ENCODE measurements at places on chromosomes 11 and 22.
A peak's percentile ranks its signal among the peaks of the same experiment; 100 is the strongest.

GRCh38 chr11:122150216-122151124 is 34.5 kb upstream of the BLID start:
- no peak for DNase-seq

- DNase-seq: no peak
Measured at GRCh38 chr22:30158277-30158676, 78.0 kb downstream of the HORMAD2 start.

DNA sequence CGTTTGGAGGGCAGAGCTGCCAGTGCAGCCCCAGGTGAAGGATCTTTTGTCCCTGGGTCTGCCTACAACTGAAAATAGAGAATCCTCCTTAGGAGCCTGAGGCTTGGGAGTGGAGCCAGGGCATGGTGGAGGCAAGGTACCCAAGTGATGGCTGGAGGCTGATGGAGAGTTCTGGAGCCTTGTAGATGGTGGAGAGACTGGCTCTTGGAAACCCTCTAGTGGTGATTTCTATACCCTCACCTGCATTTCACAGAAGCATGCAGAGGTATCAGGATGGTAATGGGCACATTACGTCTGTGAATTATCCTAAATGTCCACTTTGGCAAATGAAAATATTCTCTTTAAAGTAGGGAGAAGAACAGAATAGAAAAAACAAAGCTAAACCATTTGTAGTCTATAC is 44.4 kb downstream of the INSC start:
- DNase-seq: no peak

GRCh38 chr22:27885977-27886842 is 32.8 kb downstream of the PITPNB start:
- DNase-seq: peak; percentile 58

GRCh38 chr22:19708321-19709011 is 5.8 kb upstream of the SEPTIN5 start:
- no peak for DNase-seq

GRCh38 chr11:118996926-118997626 is 862 bp upstream of the CENATAC start:
- peak; percentile 69 for DNase-seq

- no peak for DNase-seq
Measured at GRCh38 chr11:64611176-64611575, 20.2 kb downstream of the SLC22A12 start.

DNA sequence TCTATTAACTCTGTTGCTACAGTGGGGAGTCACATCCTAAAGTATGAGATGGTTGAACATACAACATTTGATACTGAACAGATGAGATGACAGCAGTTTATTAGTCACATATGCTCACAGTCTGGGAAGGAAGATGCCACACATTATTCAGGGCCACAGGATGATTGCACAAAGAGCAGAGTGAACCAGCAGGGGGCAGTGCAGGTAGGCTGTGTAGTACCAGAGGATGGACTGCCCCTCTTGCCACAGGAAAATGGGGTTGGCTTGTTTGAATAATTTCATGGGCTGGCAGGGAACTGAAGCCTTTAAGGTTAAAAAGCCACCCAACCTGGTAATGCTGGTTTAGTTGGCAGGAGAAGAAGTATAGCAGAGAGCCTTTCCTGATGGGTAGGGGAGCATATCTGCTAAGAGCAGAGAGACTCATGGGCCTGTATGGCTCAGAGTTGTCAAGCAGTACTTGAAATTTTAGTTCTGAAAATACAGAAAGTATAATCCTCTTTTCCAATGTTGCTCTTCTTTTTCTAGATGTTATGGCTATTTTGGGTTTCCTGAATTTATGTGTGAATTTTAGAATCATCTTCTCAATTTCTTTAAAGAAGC is 180.4 kb upstream of the B3GAT1 start:
- DNase-seq: peak; percentile 79

DNA sequence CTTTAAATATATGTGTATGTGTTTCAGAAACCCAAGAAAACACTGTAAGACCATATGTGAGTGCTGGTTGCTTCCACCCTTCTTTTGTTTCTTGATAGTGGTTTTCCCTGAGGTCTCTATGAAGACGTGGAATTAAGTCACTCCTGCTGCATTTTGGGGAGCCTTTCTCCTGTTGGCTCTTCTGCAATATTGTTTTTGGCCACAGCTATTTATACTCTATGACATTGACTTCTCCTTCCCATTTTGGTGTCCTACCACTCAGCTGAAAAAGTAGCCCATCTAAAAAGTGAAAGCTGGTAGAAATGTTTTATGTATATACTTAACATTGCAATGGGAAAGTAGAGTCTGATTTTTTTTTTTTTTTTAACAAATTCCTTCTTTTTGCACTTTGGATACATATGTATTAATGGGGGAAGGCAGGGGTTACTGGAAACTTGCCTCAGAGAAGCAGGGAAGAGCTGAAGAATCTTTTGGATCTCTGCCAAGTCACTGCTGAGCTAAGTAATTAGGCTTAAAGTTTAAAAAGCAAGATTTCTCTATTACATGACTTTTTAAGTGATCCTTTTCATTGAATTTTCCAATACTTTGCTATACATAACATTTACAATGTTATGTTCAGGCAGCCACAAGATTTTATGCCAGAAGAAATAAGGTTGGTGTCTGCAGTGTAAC is 1.8 kb downstream of the TTC17 start:
- no peak for DNase-seq

GRCh38 chr11:131640320-131640719 is 269.9 kb downstream of the NTM start:
- DNase-seq: no peak

DNA sequence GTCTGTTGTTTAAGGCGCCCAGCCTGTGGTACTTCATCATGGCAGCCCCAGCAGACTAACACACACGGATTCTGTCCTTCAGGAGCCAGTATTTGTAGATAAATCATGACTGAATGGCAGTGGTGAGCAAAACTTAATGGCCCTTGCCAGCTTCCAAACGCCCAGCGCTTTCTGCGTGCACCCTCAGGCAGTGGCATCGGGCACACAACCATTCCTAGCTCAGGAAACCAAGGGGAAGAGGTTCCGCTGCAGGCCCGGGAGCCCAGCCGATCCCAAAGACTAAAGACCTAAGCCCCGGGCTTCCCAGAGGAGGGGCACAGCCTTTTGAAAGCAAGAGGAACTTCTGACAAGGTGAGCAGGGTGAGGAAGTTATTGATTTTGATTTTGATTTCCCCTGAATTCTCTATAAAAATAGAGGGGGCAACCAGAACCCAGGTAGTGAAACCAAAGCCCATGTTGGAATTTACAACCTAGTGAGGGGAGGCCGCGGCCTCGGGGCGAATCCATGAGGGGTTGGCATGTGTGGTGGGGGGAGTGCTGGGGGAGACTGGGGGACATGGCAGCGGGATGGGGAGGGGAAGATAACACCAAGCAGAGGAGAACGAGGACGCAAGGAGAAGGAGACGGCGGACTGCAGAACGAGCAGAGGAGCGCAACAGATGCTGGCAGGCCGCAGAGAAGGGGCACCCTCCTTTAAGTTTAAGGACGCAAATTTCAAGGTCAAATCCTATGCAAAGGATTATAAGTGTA is 79.9 kb upstream of the SEPTIN5 start:
- DNase-seq: no peak

GRCh38 chr22:49179886-49180682 is 647.6 kb downstream of the BRD1 start:
- DNase-seq: no peak

DNA sequence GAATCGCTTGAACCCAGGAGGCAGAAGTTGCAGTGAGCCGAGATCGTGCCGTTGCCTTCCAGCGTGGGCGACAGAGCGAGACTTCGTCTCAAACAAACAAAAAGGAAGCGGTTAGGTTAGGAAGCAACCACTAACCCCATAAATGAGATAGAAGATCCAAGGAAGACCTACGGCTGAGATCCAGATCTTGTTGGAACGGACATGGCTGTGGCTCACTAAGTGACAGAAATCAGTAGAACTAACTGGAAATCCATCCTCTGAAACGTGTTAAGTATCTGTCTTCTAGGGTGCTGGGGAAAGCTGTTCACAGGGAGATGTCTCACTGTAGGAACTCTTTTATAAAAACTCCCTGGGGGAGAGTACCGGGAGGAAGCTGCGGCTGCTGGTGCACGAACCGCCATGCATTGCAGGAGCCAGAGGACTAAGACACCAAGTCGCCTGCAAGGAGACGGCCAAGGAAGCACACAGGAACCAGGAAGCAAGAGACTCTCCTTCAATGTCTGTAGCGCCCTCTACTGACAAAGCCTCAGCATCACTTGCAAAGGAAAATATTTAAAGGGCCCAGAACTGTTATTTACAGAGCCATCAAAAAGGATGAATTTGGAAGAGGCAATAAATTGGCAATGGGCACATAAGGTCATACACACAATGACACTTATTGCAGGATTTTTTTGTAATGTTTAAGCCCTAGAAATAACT is 16.9 kb upstream of the SPTY2D1 start:
- peak; percentile 60 for DNase-seq

DNA sequence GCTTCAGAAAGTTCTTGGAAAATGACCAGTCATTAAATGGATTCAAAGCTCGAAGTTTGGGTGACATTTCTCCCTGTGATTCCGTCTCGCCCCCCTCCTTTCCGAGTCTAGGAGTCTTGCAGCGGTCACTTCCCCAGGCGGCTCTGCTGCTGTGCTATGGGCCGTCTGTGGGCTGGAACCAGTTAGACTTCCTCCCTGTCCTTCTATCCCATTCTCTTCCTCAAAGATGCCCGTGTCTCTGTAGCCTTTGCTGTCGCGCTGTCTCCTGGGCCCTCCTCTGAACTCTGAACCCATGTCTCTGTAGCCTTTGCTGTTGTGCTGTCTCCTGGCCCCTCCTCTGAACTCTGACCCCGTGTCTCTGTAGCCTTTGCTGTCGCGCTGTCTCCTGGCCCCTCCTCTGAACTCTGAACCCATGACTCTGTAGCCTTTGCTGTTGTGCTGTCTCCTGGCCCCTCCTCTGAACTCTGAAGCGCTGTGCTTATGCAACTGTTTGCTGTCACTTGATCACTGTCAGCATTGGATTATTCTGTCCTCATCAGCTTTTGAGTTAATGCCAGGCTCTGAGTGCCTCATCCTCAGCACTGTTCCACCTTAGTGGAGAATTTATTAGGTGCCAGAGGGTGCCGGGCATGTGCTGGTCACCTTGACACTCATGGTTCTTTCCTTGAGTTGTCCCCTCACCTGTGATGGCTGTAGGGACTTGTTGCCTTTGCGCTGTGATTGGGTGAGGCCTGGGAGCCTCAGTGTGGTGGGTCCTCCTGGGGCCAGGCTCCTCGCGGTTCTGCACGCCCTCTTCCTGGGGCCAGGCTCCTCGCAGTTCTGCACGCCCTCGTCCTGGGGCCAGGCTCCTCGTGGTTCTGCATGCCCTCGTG is 173.3 kb downstream of the TBC1D22A start:
- no peak for DNase-seq

DNA sequence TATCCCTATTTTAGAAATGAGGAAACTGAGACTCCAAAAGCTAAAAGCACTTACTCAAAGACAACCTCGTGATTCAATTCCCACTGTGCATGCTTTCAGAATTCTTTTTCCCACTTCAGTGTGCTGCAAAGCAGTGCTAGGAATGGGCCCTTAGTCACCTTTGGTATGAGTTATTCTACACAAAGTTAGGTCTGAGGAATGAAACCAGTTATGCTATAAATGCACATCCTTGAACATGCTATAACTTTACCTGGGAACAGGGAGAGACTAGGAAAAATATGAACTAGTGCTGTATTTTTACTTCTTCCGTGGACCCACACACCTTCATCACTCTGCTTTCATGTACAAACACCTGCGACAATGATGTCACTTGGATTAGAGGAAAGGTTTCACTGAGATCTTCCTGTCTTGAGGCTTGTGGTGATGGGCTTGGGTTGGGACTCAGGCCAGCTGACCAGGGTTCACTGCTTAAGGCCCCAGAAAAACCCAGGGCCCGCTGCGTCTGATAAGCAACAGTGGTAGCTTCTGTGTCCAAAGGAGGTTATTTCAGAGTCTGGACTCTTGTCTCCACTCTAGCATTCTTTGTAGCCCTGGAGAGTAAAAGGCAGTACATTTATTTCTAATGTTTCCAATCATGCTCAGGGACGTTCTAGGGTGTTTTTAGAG is 81.6 kb downstream of the ZC3H12C start:
- no peak for DNase-seq

- no peak for DNase-seq
Measured at GRCh38 chr11:111449696-111450479, 62.3 kb downstream of the BTG4 start.

DNA sequence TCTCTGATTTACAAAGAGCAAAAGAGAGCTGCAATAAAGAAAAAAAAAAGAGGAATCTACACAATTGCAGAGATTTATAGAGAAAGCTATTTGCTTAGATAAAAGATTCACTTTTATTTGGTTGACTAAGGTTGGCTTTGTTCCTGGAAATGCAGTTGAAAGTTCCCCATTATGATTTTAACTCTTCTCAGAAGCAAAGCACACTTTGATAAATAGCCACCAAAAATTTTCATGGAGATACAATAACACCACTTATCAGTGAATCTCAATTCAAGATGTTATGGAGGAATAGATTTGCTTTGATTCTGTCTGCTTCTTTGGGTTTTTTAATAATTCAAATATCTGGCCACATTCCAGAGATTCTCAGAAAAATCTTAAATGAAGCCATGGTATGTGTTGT is 88.5 kb upstream of the ANO3 start:
- no peak for DNase-seq

GRCh38 chr11:78420796-78421209 is 3.2 kb upstream of the GAB2 start:
- DNase-seq: peak; percentile 75

DNA sequence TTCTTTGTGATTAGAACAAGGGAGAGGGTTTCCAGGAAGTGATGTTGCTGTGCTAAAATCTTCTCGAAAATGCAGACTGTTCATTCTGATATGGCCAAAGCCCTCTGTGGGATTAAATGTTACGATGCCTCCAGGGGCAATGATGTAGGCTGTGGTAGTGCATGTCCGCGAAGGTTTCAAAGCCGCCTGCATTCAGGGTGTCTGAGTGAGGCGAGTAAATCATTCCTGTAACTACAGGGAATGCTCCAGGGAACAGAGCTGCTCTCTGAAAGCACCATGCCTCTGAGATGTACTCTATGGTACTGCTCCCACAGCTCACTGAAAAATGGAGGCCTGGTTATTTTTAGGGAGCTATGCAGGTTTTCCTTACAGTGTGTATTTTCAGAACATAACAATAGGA is 21.2 kb downstream of the PDGFD start:
- DNase-seq: no peak

DNA sequence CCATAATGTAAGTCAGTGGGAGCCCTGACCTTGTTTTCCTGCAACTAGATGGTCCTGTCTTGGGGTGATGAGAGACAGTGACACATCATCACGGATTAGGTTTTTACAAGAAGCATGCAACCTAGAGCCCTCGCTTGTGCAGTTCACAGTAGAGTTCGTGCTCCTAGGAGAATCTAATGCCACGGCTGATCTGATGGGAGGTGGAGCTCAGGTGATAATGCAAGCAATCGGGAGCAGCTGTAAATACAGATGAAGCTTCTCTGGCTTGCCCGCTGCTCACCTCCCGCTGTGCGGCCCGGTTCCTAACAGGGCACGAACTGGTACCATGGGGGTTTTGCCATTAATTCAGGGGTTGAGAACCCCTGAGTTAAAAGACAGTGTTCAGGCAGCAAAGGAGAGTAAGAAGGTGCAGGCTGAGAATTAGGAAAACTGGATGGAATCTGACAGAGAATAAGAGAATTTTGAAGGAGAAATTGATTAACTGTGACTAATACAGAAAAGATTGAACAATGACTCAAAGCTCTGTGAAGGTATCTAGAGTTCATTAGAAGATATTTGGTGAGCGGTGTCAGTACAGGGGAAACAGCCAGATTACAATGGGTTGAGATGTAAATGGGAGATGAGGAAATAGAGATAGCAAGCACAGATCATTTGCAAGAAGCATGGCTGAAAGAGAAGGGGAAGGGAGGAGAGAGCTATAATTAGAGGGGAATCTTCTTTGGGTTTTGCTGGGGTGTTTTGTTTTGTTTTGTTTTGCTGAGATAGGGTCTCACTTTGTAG is 21.0 kb downstream of the WEE1 start:
- DNase-seq: no peak

All from activated CD4-positive, alpha-beta T cell treated with anti-CD3 and anti-CD28 coated beads for 48 hours (primary cell).